ENCODE measurements at places on chromosomes 7 and 10.

DNA sequence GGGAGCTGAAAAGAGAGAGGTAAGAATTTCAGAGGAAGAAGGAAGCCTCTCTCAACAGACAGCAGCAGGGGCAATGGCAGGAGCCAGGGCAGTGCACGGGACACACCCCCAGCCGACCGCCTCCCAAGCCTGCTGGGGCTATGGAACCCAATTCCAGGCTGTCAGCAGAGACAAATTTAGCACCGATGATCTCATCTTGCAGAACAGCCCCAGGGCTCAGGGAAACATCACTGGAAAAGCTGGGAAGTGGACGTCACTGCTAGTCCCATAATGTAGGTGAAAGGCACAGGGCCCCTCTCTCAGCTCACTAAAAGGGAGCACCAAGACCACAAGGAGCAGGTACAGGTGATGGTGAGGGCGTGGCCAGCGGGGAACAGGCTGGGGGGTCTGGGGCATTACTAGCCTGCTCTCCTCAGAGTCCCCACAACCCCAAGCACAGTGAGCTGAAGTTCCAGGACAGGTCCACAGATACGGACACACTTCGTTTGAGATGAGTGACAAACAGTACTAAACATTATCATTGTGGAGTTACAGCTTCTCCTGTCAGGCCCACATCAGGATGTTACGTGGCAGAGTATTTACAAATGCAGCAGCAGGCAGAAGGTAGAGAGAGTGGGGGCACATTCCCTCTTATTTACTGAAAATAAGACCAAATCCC is 103.7 kb downstream of the PLXNA4 start:
- DNase-seq: no peak

DNA sequence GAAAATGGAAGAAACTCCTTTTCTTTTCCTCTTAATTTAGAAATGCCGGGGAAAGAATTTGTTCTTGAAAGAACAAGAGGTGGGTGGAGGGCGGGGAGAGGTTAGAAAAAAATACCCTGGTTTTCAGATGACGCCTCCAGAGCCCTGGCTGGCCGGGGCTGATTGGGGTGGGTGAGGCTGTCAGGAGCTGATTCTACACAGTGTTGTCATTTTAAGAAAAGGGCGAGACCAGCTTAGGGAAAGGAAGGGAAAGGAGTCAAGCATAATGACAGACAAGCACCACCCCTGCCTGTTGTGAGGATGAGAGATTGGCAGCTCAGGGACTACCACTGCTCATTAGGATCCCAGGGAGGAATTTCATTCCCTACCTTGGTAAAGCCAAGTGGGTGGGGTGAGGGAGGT is 9.9 kb upstream of the FAM180A start:
- no peak for DNase-seq

DNA sequence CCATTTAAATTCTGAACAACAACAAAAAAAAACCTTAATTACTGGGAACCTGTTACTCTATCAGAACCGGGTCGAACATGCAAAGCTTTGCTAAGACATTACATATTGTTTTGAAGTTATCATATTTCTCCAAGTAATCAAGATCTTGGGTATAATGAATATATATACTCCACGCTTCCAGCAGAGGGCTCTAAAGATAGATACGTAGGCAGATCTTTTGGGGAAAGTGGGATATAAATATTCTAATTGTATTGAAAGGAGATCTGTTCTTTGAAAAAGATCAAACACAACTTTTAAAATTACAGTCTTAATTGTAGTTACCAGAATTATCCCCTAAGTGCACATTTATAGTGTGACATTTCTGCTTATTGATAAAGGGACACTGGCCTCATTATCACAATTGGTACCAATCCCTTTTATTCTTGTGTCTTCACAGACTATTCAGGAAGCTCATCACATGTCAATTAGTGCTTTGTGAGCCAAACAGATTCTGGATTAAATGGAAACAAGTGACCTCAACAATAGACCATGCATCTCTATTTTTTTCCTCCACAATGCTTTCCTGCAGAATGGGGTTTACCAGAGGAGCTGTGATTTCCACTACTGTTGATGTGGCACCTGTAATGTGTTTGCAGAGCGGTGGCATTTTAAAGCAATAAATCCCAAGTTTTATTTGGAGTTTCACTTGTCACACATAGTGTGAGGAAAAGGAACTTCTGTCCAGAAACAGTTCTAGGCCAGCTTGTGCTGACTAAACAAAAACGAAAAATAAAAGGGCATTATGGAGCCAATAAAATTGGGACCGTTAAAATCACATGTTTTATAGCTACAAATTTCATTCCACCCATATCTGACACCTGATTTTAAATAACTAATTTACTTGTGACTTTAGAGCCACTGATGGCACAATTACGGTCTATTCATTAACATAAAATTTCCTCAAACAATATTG is 122.4 kb downstream of the CTTNBP2 start:
- no peak for DNase-seq

- no peak for DNase-seq
Observed at GRCh38 chr10:62058896-62059216, 157.4 kb downstream of the ARID5B start.

DNA sequence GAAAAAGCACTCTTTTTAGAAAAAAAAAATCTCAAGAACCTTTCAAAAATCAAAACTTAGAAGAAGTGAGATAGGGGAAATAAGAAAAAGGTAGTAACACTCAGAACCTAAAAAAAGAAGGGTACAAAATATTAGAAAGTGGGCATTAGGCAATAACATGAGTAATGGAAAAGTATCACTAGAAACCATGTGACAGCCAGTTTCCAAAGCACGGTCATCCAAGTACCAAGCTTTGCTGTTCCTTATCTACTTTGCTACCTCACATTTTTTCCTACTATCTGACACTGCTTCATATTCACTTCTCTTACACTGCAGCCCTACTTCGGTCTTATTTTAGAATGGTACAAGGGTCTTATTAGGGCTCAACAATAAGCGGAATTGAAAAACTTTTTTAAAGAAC is 30.3 kb downstream of the IMMP2L start:
- no peak for DNase-seq
